ENCODE measurements at places on chromosomes 5 and 9.

- no peak overlapping the region for H3K27ac ChIP-seq
- H3K4me3 ChIP-seq: no peak overlapping the region
- no peaks in the 10 kb centered on the region for H3K4me1 ChIP-seq
- DNase-seq: no peak
- no peaks in the 10 kb centered on the region for H3K36me3 ChIP-seq
- no peaks in the 10 kb centered on the region for H3K27me3 ChIP-seq
Observed at GRCh38 chr9:107827304-107827703, 337.7 kb upstream of the KLF4 start.

- no peaks in the 10 kb centered on the region for H3K27me3 ChIP-seq
- no peak overlapping the region for H3K27ac ChIP-seq
- no peaks in the 10 kb centered on the region for H3K36me3 ChIP-seq
Observed at GRCh38 chr9:107983762-107984161, 494.2 kb upstream of the KLF4 start.

DNA sequence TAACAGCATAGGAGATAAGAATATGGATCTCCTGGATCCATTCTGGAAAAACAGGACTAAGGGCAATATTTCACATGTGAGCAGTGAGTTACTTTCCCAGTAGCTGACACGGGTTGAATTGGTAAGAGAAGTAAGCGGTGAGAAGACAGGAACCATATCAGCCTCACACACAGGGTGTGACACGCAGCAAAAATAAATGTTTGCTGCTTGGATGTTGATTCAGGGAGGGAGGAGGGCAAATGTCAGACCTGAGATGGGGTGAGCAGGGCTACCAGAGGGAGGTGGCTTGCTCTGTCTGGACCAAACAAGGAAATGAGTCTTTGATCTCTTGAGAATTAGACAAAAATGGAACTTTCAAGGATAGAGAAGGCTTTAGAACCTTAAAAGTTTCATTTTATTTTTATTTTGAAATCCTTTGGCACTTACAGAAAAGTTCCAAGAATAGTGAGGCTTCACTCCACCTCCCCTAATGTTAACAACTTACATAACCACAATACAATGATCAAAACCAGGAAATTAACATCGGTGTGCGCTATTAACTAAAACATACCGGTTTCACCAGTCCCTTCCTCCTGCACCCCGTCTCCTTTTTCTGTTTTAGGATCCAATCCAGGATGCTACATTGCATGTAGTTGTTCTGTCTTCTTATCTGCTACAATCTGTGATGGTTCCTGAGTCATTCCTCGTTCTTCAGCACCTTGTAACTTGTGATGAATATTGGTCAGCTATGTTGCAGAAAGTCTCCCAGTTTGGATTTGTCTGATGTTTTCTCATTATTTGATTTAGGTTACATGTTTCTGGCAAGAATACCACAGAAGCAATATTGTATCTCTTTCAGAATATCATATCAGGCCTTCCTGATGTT lies 20.5 kb upstream of the ARHGEF28 start:
- peaks cover 31% of the 10 kb centered on the region for H3K27me3 ChIP-seq
- no peak overlapping the region for H3K27ac ChIP-seq
- DNase-seq: no peak
- H3K4me3 ChIP-seq: no peak overlapping the region
- no peaks in the 10 kb centered on the region for H3K4me1 ChIP-seq

- DNase-seq: no peak
- no peak overlapping the region for H3K27ac ChIP-seq
- no peak overlapping the region for H3K4me3 ChIP-seq
- H3K4me1 ChIP-seq: no peaks in the 10 kb centered on the region
Observed at GRCh38 chr9:110688329-110688728, 19.7 kb downstream of the MUSK start.

- H3K27me3 ChIP-seq: no peaks in the 10 kb centered on the region
- no peaks in the 10 kb centered on the region for H3K4me1 ChIP-seq
- no peaks in the 10 kb centered on the region for H3K36me3 ChIP-seq
- no peak for DNase-seq
- no peak overlapping the region for H3K4me3 ChIP-seq
Observed at GRCh38 chr5:19790829-19791466, 197.1 kb downstream of the CDH18 start.

- H3K36me3 ChIP-seq: no peaks in the 10 kb centered on the region
- H3K27me3 ChIP-seq: peaks cover 24% of the 10 kb centered on the region
- no peaks in the 10 kb centered on the region for H3K4me1 ChIP-seq
- no peak for DNase-seq
Observed at GRCh38 chr5:133525126-133525525, 87.2 kb downstream of the FSTL4 start.

- H3K36me3 ChIP-seq: peaks cover 7% of the 10 kb centered on the region
- H3K27me3 ChIP-seq: no peaks in the 10 kb centered on the region
- no peak overlapping the region for H3K4me3 ChIP-seq
- no peak for DNase-seq
- no peak overlapping the region for H3K27ac ChIP-seq
Observed at GRCh38 chr5:81717226-81717625, 33.7 kb downstream of the SSBP2 start.

DNA sequence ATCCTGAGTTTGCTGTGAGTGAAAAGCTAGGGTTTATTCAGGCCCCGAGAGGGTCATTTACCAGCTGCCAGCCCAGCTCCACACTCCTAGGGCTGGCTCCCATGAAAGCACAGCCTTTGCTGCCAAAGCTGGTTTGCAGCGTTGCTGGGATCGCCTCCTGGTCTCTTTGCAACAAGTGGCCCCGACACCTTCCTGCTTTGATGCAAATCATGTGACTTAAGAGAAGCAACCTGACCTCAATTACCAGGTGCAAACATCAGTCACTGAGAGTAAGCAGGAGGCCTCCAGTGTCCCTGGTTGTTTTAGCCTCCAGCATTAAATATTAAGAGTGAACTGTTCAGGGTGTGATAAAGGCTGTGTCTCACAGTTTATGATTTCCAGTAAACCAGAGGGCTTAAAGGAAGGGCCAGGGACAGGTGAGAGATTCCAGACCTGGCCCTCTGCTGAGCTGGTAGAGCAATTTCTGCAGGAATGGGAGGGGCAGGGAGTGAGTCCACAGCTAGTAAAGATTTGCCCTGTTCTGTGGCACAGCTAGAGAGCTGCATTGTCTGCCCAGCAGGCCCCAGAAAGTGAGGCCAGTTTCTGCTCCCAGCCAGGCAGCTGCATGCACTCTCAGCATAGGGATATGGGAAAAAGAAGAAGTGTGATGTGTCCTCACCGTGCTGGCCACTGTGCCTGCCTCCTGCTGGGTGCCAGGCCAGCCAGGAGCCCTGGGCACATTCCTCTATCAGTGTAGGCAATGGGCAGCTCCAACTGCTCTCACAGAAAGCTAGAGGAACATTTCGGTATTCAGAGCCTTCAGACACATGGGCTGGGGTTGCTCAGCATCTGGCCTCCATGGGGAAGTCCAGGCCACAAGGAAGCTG lies 58.0 kb downstream of the SLC22A5 start:
- H3K27ac ChIP-seq: peak overlapping the region; percentile 98
- peak overlapping the region; percentile 81 for H3K4me3 ChIP-seq
- no peaks in the 10 kb centered on the region for H3K27me3 ChIP-seq
- H3K4me1 ChIP-seq: peaks cover 99% of the 10 kb centered on the region

DNA sequence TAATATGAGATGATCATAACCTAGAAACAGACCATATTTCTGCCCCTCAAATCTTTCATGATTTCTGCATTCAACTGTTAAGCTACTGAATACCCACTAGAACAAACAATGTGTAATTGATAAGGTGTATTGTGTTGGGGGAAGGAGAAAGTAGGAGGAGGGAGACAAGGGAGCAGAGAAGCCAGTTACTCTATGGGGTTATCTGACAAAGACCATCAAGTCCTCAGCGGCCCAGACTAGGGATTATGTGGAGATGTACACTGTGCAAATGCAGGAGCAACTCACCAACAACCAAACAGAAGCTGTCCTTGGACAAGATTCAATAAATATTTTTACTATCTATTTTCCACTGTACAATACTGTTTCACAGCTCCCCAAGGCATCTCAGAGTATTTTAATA lies 2.7 kb downstream of the NRG2 start:
- no peak for DNase-seq
- peaks cover 24% of the 10 kb centered on the region for H3K4me1 ChIP-seq
- peaks cover 2% of the 10 kb centered on the region for H3K36me3 ChIP-seq

GRCh38 chr5:93831449-93831848 lies 90.0 kb upstream of the POU5F2 start:
- H3K4me1 ChIP-seq: no peaks in the 10 kb centered on the region
- H3K27ac ChIP-seq: no peak overlapping the region
- DNase-seq: no peak

DNA sequence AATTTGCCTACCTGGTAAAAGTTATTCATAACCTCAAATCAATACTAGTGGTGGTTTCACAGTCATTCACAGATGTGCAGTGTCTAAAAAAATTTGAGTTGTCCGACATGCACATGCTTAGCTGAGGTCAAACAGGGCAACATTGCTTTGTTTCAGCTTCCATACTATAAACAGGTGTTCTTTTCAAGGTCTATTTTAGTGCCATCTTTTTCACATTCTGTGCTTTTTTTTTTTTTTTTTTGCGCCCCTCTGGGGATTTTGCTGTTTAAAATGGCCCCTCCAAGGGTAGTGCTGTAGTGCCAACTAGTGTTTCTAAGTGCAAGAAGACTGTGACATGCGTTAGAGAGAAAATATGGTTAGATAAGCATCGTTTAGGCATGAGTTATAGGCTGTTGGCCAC lies 14.5 kb downstream of the PHAX start:
- H3K27me3 ChIP-seq: no peaks in the 10 kb centered on the region
- no peak overlapping the region for H3K27ac ChIP-seq
- peaks cover 10% of the 10 kb centered on the region for H3K4me1 ChIP-seq

- no peak for DNase-seq
- peaks cover 8% of the 10 kb centered on the region for H3K4me1 ChIP-seq
- H3K27me3 ChIP-seq: no peaks in the 10 kb centered on the region
Observed at GRCh38 chr5:33241802-33242201, 199.0 kb upstream of the TARS1 start.

- peaks cover 2% of the 10 kb centered on the region for H3K27me3 ChIP-seq
- H3K4me1 ChIP-seq: no peaks in the 10 kb centered on the region
- no peak for DNase-seq
- no peak overlapping the region for H3K4me3 ChIP-seq
- no peak overlapping the region for H3K27ac ChIP-seq
- H3K36me3 ChIP-seq: no peaks in the 10 kb centered on the region
Observed at GRCh38 chr5:93421987-93422401, 159.0 kb downstream of the NR2F1-AS1 start.

- DNase-seq: no peak
- no peak overlapping the region for H3K4me3 ChIP-seq
- H3K27me3 ChIP-seq: no peaks in the 10 kb centered on the region
- H3K27ac ChIP-seq: no peak overlapping the region
- H3K36me3 ChIP-seq: no peaks in the 10 kb centered on the region
Observed at GRCh38 chr5:31023105-31023504, 170.4 kb upstream of the CDH6 start.

DNA sequence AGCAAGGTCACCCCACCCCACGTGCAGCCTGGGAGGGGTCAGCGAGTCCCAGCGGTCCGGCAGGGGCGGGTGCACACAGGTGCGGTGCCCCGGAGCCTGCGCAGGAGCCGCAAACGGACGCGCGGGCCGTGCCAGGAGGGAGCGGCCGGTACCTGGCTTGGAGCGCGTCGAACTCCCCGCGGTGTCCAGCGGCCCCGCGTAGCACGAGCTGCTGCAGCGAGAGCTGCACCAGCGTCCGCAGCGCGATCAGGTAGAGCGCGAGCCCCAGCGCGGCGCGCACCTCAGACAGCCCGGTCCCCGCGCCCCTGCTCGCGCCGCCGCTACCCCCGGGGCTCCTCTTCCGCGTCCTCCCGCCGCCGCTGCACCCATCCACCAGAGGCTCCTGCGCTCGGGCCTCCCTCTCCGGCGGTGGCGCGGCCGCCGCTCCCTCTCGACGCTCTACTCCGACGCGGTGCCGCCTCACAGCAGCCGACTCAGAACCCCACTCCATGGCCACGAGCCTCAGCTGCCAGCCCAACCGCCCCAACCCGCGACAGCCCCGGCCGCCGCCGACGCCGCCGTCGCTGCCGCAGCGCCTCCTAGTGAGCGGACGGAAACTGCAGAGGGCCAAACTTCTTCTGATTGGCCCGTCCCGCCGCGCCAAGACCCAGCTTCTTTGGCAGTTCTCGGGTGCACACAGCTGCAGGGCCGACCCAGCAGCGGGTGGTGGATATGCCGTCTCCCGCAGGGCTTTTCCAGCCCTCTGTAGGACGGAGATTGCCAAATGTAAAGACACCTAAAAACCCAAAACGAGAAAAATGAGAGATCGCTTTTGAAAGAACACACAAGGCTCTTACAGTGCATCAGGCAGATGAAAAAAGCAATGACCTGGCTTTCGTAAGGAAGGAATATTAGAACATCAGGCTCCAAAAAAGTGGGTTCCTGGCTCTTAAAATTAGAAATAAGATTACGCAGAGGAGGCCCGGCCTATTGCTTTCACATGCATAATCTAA lies at the start of gene ERMP1:
TSS of gene ERMP1 (minus strand) at position 580 of the 992 bp plus-strand sequence. CDS start at position 490, 90 bp downstream.
- peak within 1 kb of the TSS; percentile 92 for H3K27ac ChIP-seq
- H3K4me1 ChIP-seq: peaks cover 45% of the 10 kb centered on the region
- H3K36me3 ChIP-seq: peaks cover 24% of the 10 kb centered on the region
- peak; percentile 91 for DNase-seq
- peak within 1 kb of the TSS; percentile 94 for H3K4me3 ChIP-seq
- no peaks in the 10 kb centered on the region for H3K27me3 ChIP-seq

- H3K27me3 ChIP-seq: no peaks in the 10 kb centered on the region
- DNase-seq: no peak
- peaks cover 16% of the 10 kb centered on the region for H3K36me3 ChIP-seq
- no peak overlapping the region for H3K27ac ChIP-seq
Observed at GRCh38 chr5:109707531-109707930, 17.8 kb downstream of the MAN2A1 start.

- no peak overlapping the region for H3K4me3 ChIP-seq
- DNase-seq: no peak
- H3K36me3 ChIP-seq: no peaks in the 10 kb centered on the region
Observed at GRCh38 chr9:106712279-106712678, 150.7 kb upstream of the ZNF462 start.

- H3K27ac ChIP-seq: no peak overlapping the region
- no peaks in the 10 kb centered on the region for H3K27me3 ChIP-seq
- no peak overlapping the region for H3K4me3 ChIP-seq
- peak; percentile 26 for DNase-seq
- no peaks in the 10 kb centered on the region for H3K4me1 ChIP-seq
Observed at GRCh38 chr9:89871871-89872331, 267.1 kb downstream of the GADD45G start.

- H3K4me3 ChIP-seq: no peak overlapping the region
- no peaks in the 10 kb centered on the region for H3K27me3 ChIP-seq
Observed at GRCh38 chr9:83633255-83633654, 10.3 kb downstream of the IDNK start.

DNA sequence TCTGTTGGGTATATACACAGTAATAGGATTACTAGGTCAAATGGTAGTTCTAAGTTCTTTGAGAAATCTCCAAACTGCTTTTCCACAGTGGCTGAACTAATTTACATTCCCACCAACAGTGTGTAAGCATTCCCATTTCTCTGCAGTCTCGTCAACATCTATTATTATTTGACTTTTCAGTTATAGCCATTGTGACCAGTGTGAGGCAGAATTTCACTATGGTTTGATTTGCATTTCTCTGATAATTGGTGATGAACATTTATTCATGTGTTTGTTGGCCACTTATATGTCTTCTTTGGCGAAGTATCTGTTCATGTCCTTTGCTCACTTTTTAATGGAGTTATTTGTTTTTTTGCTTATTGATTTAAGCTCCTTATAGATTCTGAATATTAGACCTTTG lies 596.2 kb upstream of the DAB2 start:
- peaks cover 4% of the 10 kb centered on the region for H3K27me3 ChIP-seq
- H3K4me3 ChIP-seq: no peak overlapping the region
- no peaks in the 10 kb centered on the region for H3K36me3 ChIP-seq
- H3K27ac ChIP-seq: no peak overlapping the region
- DNase-seq: no peak

- DNase-seq: no peak
- H3K4me3 ChIP-seq: no peak overlapping the region
- peaks cover 2% of the 10 kb centered on the region for H3K27me3 ChIP-seq
- no peaks in the 10 kb centered on the region for H3K4me1 ChIP-seq
- H3K27ac ChIP-seq: no peak overlapping the region
- no peaks in the 10 kb centered on the region for H3K36me3 ChIP-seq
Observed at GRCh38 chr5:41347569-41347968, 134.2 kb upstream of the C6 start.
